Adrenal gland (tissue), 19 donors: ENCODE measurements at places on chromosomes 7 and 10.
A peak's percentile ranks its signal among the peaks of the same experiment; 100 is the strongest.

- DNase-seq: no peak
These were observed 15.9 kb downstream of the FAM53B start for GRCh38 chr10:124728071-124728829.

GRCh38 chr7:99824091-99824490 is 3.7 kb upstream of the CYP3A43 start:
- no peak for DNase-seq

DNA sequence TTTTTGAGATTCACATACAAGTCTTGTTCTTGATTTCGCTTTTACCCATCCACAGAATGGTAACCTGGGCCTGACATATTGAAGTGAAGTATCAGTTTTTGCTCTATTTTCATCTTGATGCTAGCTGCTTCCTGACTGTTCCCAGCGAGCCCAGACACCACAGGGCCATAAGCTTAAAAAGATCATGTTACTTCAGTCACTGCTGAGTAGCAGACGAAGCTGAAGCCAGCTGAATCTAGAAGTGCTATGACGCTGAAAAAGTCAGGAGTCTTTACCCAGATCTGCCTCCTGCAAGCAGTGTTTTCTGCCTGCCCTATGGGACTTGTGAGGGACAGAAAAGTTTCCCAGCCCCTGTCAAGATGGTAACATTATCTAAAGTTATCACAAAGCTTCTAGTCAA is 2.7 kb upstream of the PRXL2A start:
- DNase-seq: no peak

- DNase-seq: no peak
These were observed 71.9 kb downstream of the ORC5 start for GRCh38 chr7:104135760-104136558.

- no peak for DNase-seq
These were observed 21.1 kb downstream of the MKRN1 start for GRCh38 chr7:140458201-140458600.

GRCh38 chr10:63628526-63629362 is 107.5 kb downstream of the REEP3 start:
- peak; percentile 64 for DNase-seq

DNA sequence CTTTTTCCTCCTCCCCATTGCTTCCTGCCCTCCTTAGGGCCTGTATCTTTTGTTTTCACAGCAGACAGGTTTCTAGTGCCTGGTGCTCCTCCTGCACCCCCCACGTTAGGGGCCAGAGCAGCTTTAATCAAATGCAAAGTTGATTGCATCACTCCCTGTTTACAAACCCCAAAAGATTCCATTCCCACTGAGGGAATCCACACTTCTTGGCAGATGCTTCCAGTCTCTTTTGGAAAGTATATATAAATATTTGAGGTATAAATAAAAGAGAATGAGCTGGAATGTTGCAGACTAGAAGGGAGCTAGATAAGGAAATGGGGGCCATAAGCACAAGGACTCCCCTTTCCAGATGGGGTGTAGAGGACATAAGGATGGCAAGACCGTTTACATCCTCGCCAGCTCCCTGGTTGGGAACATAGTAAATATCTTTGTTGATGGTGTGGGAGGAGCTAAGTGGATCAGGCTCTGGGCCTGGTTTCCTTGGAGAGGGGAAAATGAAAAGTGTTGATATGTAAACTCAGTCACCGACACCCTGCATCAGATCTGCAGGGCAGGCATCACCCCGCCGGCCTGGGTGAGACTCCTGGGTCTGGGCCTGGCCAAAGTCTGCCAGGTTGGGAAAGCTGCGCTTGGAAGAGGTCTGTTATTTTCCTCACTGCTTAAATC is 6.2 kb downstream of the RARRES2 start:
- no peak for DNase-seq

- DNase-seq: no peak
These were observed 131.0 kb downstream of the PLXDC2 start for GRCh38 chr10:19947215-19947614.

DNA sequence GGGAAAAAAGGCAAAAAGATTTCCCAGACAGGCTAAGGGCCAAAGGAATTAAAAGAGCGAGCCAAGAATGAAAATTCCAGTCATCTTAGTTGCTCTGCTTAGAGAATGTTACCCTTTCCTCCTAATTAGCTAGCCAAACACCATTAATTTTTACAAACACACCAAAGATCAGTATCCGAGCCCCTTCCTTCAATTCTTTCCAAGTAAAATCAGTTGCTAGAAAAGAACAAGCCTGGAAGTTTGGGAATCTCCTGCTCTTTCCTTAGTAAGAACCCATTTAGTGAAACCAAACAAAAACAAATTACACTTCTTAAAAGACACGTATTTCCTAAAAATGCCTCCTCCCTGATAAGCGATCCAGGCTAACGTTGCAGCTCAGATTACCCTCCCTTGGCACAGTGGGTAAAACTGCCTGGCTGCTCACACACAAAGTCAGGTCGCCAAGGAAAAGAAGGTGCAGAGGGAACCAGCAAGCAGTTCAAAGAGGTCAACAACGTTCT is 57.1 kb upstream of the ABLIM1 start:
- no peak for DNase-seq
